8988T (cell line): ENCODE measurements at places on chromosomes 1 and 21.
A peak's percentile ranks its signal among the peaks of the same experiment; 100 is the strongest.

DNA sequence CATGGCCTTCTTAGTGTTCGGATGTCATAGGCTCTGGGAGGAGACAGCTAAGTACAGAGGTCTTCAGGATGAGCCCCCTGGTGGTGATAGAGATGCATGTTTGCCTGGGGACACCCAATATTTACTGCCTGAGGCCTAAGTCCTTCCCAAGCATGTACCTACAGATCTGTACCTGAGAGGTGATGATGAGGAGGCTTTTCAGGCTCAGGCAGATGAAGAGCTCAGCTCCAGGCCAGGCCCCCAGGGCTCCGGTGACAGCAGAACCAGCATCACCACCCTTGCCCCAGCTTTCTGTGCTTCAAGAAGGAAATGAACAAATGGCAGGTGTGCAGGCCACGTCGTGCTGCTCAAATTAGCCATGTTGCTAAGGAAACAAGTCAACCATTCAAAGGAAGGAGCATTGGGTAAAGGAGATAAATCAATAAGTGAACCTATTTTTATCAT, 21.1 kb downstream of the CACNA1E start:
- DNase-seq = no peak

DNA sequence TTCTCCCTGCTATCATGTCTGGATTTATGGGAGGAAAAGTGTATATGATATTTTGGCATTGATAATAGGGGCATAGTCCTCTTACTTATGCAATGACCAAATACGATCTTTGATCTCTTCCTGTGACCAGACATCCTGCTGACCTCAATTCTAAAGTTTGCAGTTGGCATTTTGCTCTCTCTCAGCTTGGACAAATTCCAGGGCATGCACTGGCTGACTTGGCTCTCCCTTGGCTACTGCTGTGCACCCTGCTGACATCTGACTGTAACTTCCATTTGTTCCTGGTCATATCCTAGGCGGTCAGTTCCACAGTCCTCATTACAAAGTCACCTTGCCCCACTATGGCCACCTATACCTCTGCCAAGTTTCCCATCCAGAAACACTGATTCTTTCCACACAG, 380.7 kb upstream of the NR5A2 start:
- no peak for DNase-seq

GRCh38 chr1:111275079-111275478, 15.6 kb upstream of the CHIA start:
- no peak for DNase-seq

- no peak for DNase-seq
These were observed 28.6 kb upstream of the AK5 start for GRCh38 chr1:77253211-77253610.

DNA sequence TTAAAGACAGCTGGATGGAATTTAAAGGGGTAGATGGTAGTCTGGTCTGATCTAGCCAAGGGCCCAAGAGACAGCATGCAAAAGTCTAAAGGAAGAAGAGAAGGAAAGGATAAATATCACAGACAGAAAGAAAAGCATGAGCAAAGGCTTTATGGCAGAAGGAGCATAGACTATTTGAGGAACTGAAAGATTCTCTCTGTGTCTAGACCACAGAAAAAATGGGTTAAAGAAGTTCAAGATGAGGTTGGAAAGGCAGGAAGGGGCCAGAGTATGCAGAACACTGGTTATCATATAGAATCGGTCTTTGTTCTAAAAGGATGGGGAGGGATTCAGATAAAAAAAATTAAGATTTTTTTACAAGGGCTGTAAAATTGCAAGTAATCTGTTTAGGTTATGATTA, 136.8 kb upstream of the SGIP1 start:
- no peak for DNase-seq

GRCh38 chr1:46132529-46133180, at the start of gene PIK3R3:
TSS of gene PIK3R3 (minus strand) at chr1:46132629. CDS start at chr1:46131952, 677 bp downstream.
- DNase-seq = peak; percentile 79

DNA sequence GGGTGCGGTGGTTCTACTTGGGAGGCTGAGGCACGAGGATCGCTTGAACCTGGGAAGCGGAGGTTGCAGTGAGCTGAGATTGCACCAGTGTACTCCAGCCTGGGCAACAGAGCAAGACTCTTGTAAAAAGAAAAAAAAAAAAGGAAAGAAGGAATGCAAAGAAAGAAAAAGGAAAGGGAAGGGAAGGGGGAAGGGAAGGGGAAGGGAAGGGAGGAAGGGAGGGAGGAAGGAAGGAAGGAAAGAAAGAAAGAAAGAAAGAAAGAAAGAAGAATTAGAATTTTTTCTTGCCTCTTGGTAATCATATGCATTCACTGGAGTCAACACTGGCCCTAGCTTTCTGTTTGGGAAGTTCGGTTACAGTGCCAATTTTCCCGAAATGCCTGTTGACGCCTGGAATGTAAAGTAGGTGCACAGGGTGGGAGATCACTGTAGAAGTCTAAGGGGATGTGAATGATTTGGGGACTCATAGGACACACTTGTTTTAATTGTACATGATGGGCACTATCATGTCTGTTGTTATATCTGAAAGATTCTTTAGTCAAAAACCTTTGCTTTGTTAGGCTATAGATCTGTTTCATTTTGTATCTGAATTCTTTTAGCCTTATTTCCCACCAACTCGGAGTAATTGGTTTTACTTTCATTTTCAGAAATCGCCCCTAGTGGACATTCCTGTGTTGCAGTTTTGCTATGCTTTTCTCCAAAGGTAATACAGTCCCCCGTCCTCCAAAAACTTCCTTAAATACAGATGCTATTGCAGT, 59.8 kb upstream of the MORC3 start:
- peak; percentile 32 for DNase-seq

GRCh38 chr1:102550729-102551384, 554.1 kb upstream of the OLFM3 start:
- no peak for DNase-seq

GRCh38 chr1:65284229-65284628, 25.1 kb upstream of the DNAJC6 start:
- DNase-seq = no peak

GRCh38 chr1:25898223-25899015, 7.8 kb downstream of the STMN1 start:
- DNase-seq = no peak

DNA sequence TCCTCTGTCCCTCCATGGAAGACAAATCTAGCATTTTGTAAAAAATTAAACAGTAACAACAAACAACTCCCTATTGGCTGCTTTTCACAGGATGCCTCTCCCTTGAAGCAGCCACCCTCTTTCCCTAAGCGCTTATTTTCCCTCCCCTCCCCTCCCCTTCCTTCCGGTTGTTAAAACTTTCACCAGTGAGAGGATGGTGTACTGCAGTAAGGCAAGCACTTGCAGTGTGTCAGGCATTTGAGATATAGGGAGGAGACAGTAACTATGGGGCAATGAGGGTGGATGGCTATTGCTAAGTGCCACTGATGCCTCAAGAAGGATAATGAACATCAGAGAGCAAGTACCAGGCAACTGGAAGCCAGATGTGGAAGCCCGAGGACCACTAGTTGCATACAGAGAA, 19.1 kb upstream of the KIAA1614 start:
- DNase-seq = no peak

- DNase-seq = no peak
These were observed 27.4 kb downstream of the RSPH1 start for GRCh38 chr21:42468491-42469131.

GRCh38 chr1:214660900-214661299, 57.9 kb downstream of the CENPF start:
- DNase-seq = no peak

GRCh38 chr1:172489847-172490246, 43.1 kb upstream of the SUCO start:
- no peak for DNase-seq

DNA sequence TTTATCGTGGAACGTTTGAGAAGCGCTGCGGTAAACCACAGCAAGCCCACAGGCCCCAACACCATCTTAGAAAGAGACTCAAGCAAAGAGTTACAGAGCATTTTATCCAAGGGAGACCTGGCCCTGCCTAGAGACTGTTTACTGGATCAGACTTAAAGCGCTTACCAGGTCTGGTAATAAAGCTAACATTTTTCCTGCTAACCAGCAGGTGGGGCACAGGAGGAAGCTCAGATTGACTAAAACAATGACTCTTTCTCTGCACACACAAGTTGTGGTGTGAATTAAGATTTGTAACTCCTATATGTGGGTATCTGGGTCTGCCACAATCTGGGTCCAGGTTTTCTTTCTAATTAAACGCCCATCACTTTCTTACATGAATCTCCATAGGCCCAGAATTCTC, 136.5 kb upstream of the ETS2 start:
- no peak for DNase-seq

- no peak for DNase-seq
These were observed 270.9 kb upstream of the DUSP10 start for GRCh38 chr1:222012816-222013215.
